ENCODE measurements at places on chromosomes 6 and 20.

DNA sequence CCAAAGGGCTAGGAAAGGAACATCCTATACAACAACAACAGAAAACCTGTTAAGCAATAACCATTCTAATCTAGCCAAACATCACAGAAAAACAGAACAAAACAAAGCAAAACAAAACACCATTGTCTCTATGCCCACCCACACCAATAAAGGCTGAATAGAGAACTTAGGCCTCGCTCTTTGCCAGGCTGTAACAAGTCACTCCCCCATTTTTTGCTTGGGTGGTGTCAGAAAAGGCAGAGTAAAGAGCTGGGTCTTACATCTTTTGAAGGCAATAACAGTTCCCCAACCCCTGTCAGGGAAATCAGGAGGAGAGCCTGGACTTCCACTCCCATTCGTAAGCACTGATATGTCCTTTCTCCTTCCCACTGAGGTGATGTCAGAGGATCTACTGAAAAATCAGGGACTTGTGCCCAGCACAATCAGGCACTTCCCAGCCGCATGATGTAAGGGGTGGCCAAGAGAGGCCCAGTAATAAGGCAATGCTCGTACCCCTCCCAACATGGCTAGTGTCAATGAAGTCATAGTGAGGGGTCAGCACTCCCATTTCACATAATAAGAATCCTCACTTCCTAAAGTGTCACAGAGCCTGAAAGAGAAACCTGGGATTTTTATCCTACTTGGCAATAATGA lies 31.0 kb downstream of the THEMIS start:
- DNase-seq: no peak

GRCh38 chr6:154289818-154290508 lies 66.6 kb downstream of the IPCEF1 start:
- no peak for DNase-seq

- no peak for DNase-seq
Observed at GRCh38 chr6:83770910-83771309, 62.0 kb upstream of the SNAP91 start.

- no peak for DNase-seq
Observed at GRCh38 chr6:138454981-138455706, 44.1 kb downstream of the NHSL1 start.

GRCh38 chr6:160202411-160202810 lies 56.2 kb downstream of the SLC22A2 start:
- DNase-seq: no peak
